ENCODE measurements at places on chromosomes 4 and X.

GRCh38 chr4:89218587-89218986 lies 89.0 kb downstream of the GPRIN3 start:
- no peak for DNase-seq

GRCh38 chr4:168868044-168868781 lies 141.8 kb downstream of the CBR4 start:
- DNase-seq = no peak

GRCh38 chr4:123110685-123111084 lies 188.3 kb upstream of the NUDT6 start:
- DNase-seq = no peak

GRCh38 chr4:169263791-169264392 lies 6.9 kb downstream of the SH3RF1 start:
- DNase-seq = no peak

DNA sequence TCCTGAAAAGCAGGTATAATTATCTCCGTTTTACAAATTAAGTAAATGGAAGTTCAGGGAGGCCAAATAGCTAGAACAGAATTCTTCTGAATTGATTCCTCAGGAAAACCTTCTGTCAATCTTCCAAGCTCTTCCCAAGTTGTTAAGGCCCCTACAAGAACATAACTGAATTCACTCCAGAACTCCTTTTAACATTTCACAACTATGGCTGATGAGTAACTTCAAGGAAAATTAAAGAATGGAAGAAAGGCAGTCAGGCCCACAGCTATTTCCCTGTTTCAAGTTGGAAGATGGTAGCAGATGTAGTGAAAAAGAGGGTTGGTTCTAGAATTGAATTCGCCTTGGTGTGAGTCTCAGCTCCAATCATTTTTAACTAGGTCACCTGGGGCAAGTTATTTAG lies 15.9 kb downstream of the SETD7 start:
- DNase-seq = no peak

GRCh38 chr4:152417673-152418072 lies 118.2 kb downstream of the FBXW7 start:
- DNase-seq = no peak

GRCh38 chr4:63937961-63938360 lies 471.3 kb downstream of the TECRL start:
- DNase-seq = no peak

- DNase-seq = peak; percentile 67
Measured at GRCh38 chr4:89438102-89438831, 130.7 kb upstream of the GPRIN3 start.
